Stimulated activated CD4-positive, alpha-beta T cell treated with anti-CD3 and anti-CD28 coated beads, Interleukin-15, amount 100 ng/mL, for 24 hours (primary cell): ENCODE measurements at places on chromosomes 6 and 20.
A peak's percentile ranks its signal among the peaks of the same experiment; 100 is the strongest.

- no peak for DNase-seq
Measured at GRCh38 chr6:69179681-69180080, 544.6 kb downstream of the ADGRB3 start.

DNA sequence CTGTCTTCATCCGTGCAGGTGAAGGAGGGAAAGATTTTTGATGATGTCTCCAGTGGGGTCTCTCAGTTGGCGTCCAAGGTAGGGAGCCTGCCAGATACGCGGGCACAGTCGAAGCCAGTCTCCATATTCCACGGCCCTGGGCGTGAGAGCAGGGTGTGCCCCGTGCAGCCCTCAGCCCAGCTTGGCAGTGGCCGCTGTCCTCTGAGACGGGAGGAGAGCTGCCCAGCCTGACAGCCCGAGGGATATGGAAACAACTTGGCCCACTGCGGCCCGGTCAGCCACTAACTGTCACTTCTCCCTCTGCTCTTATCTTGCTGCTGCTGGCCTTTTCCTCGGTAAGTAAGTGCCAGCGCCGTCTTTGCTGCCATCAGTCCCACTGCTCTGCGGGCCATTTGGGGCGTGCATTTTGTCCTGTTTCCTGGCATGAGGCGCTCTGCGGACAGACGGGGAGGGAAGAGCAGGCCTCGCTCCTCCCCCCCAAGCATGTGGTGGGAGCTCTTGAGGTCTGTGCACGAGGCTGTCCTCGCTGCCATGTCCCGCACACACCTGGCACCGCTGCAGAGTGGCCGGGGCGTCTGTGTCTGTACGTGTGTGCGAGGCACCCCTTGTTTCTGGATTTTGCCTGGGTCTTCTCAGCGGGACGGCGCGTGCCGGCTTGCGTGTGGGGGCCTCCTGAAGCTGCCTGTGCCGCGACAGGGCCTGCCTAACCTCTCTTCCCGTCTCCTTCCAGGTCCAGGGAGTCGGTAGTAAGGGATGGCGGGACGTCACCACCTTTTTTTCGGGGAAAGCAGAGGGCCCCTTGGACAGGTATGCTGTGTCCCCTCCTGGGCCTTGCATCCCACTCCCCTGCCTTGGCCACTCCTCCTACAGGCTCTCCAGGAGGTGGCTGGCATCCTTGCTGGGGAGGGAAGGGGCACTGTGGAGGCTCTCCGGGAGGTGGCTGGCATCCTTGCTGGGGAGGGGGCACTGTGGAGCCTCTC lies 7.1 kb upstream of the COL20A1 start:
- DNase-seq = no peak

DNA sequence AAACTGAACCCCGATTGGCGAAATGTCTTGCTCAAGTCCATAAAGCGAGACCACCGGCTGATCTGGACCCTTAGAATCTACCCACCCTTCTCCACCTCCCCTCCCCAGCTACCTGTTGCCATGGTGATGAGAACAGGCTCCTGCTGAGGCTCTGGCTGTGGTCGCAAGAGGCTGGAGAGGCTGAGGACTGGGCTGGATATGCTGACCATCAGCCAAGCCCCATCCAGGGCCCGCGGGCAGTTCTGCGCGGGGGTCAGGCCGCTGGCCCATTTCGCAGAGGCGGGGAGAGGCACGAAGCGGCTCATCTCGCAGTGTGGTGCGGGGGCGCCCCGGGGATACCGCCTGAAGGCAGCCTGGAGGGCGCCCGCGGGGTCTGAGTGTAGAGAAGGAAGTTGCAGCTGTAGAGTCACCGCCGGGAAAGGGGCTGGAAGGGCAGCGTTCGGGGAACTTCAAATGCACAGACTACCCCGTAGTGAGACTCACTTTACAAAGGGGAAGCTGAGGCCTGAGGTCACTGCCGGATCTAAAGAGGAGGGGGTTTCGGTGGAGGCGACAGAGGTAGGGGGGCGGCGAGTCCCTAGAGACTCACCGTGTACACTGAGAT lies 671 bp downstream of the TAPBP start:
- peak; percentile 66 for DNase-seq

DNA sequence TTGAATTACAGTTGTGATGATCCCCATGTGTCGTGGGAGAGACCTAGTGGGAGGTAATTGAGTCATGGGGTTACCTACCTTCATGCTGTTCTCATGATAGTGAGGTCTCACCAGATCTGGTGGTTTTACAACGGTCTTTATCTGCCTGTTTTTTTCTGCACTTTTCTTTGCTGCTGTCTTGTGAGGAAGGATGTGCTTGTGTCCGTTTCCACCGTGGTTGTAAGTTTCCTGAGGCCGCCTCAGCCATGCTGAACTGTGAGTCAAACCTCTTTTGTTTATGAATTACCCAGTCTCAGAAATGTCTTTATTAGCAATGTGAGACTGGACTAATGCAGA lies 6.5 kb upstream of the RANBP9 start:
- no peak for DNase-seq

- DNase-seq = peak; percentile 56
Measured at GRCh38 chr6:35569011-35569461, 56.3 kb upstream of the TULP1 start.

GRCh38 chr6:45630801-45631200 lies 253.1 kb upstream of the SUPT3H start:
- DNase-seq = no peak

- no peak for DNase-seq
Measured at GRCh38 chr20:55437798-55438415, 567.4 kb downstream of the CBLN4 start.

GRCh38 chr6:136362421-136363356 lies 73.0 kb upstream of the BCLAF1 start:
- DNase-seq = no peak

- DNase-seq = peak; percentile 92
Measured at GRCh38 chr6:34196116-34196832, 40.4 kb upstream of the HMGA1 start.

- DNase-seq = no peak
Measured at GRCh38 chr6:90351696-90352095, 55.1 kb upstream of the BACH2 start.

DNA sequence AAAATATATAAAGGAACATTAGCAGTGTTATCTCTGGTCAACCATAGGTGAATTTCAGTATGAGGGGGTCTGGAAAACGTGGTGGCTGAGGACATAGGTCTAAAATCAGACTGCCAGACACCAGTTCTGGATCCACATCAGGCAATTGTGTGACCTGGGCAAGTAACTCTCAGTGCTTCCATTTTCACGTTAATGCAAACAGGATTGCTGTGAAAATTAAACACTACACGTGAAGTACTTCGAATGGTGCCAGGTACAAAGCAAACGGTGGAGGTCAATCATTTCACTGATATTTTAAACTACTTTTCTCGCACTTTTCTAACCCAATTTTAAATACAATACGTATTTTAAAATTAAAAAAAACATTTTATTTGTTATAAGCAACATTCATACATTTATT lies 315.7 kb downstream of the TRDN start:
- no peak for DNase-seq
